Neuronal stem cell (in vitro differentiated cells): ENCODE measurements at places on chromosomes 5 and 9.
A peak's percentile ranks its signal among the peaks of the same experiment; 100 is the strongest.

DNA sequence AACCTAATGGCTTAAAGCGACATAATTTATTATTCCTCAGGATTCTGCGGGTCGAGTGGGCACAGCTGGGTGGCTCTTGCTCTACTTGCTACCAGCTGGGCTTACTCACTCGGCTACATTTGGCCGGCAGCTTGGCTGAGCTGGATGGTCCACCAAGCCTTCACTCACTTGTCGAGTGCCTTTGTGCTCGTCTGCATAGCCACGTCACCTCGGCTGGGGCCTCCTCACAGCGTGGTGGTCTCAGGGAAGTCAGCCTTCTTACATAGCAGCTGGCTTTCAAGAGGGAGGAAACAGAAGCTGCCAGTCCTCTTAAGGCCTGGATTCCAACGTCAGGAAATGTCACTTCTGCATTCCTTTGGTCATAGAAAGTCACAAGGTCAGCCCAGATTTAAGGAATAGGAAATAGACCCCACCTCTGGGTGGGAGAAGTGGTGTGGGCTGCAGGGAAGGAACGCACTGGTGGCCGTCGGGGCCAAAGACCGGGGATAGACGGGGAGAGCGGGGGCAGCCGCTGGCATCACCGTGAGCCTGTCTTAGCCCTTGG lies 75.1 kb upstream of the RUFY1 start:
- no peak overlapping the region for H3K4me3 ChIP-seq
- H3K27ac ChIP-seq, result no peak overlapping the region
- peak; percentile 24 for DNase-seq
- no peaks in the 10 kb centered on the region for H3K27me3 ChIP-seq

DNA sequence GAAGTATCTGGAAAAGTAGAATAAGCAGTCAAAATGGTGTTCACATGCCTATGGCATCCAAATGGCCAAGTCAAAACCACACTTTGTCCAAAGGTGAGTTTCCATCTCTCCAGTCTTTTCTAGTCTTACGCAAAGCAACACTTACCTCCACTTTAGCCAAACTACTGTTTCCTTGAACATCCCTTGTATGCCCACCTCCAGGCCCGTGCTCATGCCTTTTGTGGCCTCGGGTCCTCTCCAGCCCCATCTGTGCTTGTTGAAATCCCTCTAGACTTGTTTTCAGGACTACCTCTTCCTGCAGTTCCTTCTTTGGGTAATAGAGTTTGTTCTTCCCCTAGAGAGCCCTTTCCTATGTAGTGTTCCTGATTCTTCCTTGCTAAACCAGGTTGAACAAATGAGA lies 61.0 kb downstream of the ANGPTL2 start:
- no peak overlapping the region for H3K4me3 ChIP-seq
- H3K4me1 ChIP-seq, result peaks cover 8% of the 10 kb centered on the region
- H3K36me3 ChIP-seq, result no peaks in the 10 kb centered on the region
- H3K27ac ChIP-seq, result no peak overlapping the region
- DNase-seq, result no peak

GRCh38 chr5:159955056-159955624 lies 38.9 kb downstream of the ADRA1B start:
- no peaks in the 10 kb centered on the region for H3K27me3 ChIP-seq
- no peaks in the 10 kb centered on the region for H3K4me1 ChIP-seq
- no peak overlapping the region for H3K27ac ChIP-seq
- no peaks in the 10 kb centered on the region for H3K36me3 ChIP-seq

GRCh38 chr9:71795097-71795813 lies 26.9 kb upstream of the CEMIP2 start:
- H3K36me3 ChIP-seq, result no peaks in the 10 kb centered on the region
- DNase-seq, result no peak
- H3K27me3 ChIP-seq, result no peaks in the 10 kb centered on the region
- H3K4me1 ChIP-seq, result peaks cover 8% of the 10 kb centered on the region
- H3K27ac ChIP-seq, result no peak overlapping the region

DNA sequence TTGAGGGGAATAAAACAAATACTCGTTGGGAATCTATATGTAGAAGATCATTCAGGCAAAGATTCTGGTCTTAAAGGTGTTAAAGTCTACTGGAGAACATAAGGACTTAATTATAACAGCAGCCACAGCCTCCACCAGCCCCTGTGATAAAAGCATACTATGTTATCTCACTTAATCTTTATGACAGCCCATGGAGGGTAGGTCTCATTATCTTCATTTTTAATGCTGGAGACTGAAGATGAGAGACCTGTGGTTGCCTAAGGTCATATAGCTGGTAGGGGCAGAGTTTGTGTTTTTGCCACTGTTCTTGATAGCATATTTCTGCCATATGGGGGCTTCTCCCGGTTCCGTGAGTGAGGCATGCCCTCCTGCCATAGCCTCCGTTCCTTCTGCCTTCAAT lies 88.7 kb downstream of the TRIO start:
- no peak overlapping the region for H3K27ac ChIP-seq
- no peak for DNase-seq
- H3K27me3 ChIP-seq, result no peaks in the 10 kb centered on the region
- no peak overlapping the region for H3K4me3 ChIP-seq
- H3K4me1 ChIP-seq, result no peaks in the 10 kb centered on the region
- no peaks in the 10 kb centered on the region for H3K36me3 ChIP-seq

GRCh38 chr5:102481054-102481715 lies 17.6 kb downstream of the SLCO6A1 start:
- DNase-seq, result no peak
- no peak overlapping the region for H3K27ac ChIP-seq
- no peaks in the 10 kb centered on the region for H3K36me3 ChIP-seq
- no peak overlapping the region for H3K4me3 ChIP-seq
- no peaks in the 10 kb centered on the region for H3K4me1 ChIP-seq

GRCh38 chr9:74035786-74036185 lies 461.3 kb upstream of the RORB start:
- H3K27me3 ChIP-seq, result no peaks in the 10 kb centered on the region
- H3K4me1 ChIP-seq, result no peaks in the 10 kb centered on the region
- H3K4me3 ChIP-seq, result no peak overlapping the region
- H3K27ac ChIP-seq, result no peak overlapping the region

DNA sequence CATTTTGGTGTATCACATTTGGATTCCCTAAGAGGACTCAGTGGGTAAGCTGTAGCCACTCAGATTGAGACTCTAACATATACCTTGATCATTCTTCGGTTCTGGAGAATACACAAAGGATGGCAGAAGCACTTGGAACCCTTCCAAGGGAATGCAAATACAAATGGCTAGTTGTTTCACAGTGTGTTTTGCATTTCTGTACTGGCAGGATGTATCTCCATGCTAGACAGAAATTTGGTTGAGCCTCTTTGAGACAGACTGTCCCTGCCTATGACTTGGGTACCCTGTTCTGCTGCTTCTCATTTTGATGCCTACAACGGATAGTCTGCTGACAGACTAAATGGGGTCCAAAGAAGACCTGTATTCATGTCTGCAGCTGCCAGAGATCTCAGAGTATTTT lies 273.5 kb downstream of the TMEM38B start:
- peaks cover 28% of the 10 kb centered on the region for H3K4me1 ChIP-seq
- no peak overlapping the region for H3K27ac ChIP-seq
- H3K36me3 ChIP-seq, result no peaks in the 10 kb centered on the region
- no peak for DNase-seq
- no peak overlapping the region for H3K4me3 ChIP-seq
- H3K27me3 ChIP-seq, result no peaks in the 10 kb centered on the region

DNA sequence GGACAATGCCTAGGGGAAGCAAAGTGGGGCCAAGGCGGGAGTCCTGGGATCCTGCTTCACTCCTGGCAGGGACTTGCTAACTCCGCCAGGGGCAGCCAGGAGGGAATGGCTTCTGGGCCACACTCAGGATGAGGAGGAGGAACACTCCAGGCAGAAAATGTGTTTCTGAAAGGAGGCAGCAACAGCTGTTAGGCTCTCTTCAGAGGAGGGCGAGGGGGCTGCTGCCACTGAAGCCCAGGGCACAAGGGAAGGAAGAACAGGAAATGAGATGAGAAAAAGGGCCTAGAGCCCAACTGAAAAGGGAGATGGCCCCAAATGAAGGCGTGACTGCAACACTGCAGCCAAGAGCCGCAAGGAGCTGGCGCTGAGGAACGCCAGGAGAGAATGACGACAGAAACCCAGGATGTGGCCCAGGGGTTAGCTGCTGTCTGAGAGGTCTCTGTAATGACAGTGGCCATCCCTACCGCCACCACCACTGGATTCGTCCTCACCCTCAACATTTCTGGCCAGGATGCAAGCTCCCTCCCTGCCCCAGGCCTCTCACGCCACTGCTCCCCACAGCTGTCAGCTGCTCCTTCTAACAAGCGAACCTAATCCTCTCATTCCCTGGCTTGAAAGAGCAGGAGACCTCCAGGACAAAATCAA lies 15.8 kb downstream of the PSMB7 start:
- peaks cover 24% of the 10 kb centered on the region for H3K4me1 ChIP-seq
- peak overlapping the region; percentile 98 for H3K27ac ChIP-seq
- H3K4me3 ChIP-seq, result no peak overlapping the region
- peaks cover 7% of the 10 kb centered on the region for H3K36me3 ChIP-seq
- DNase-seq, result peak; percentile 49

- H3K4me1 ChIP-seq, result no peaks in the 10 kb centered on the region
- DNase-seq, result no peak
- H3K4me3 ChIP-seq, result no peak overlapping the region
These were observed 244.7 kb downstream of the SEMA5A start for GRCh38 chr5:9301200-9301599.

- no peak overlapping the region for H3K4me3 ChIP-seq
- H3K27me3 ChIP-seq, result no peaks in the 10 kb centered on the region
- no peaks in the 10 kb centered on the region for H3K36me3 ChIP-seq
- H3K27ac ChIP-seq, result no peak overlapping the region
These were observed 102.2 kb upstream of the EQTN start for GRCh38 chr9:27398982-27399653.

DNA sequence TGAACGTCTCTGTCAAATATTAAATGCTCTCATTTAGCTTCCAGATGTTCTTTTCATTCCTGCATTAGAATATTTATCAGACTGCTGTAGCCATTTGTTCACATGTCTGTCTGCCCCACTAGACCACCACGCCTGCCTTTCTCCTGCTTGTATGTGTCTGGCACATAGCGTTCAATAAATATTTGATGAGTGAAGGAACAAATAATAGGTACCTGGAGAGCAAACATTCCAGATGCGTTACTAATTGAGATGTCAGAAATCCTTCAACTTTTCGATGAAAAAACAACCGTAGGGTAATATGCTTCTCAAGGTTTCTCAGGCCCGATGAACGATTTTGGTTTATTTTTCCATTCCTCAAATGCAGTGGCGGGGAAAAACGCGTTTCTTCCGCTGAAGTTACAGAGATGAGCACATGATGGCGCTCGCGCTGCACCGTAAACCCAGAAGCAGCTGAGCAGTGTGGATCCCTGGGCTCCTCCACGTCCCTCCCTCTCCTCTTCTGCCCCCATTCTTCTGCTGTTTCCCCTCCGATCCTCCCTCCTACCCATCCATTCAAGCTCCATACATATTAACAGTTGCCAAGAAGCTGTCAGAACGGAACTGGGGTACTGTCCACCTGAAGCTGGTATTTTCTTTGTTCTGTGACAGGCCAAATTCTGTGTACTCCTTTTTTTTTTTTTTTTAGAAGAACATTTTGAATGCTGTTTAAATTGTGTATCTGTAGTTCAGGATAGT lies 245.4 kb downstream of the MPDZ start:
- no peaks in the 10 kb centered on the region for H3K27me3 ChIP-seq
- H3K27ac ChIP-seq, result no peak overlapping the region
- no peaks in the 10 kb centered on the region for H3K36me3 ChIP-seq
- H3K4me3 ChIP-seq, result no peak overlapping the region
- no peaks in the 10 kb centered on the region for H3K4me1 ChIP-seq
